CD4-positive, alpha-beta T cell (primary cell): ENCODE measurements at places on chromosomes 5 and 9.

- DNase-seq: no peak
Observed at GRCh38 chr5:35458824-35459207, 158.8 kb upstream of the SPEF2 start.

DNA sequence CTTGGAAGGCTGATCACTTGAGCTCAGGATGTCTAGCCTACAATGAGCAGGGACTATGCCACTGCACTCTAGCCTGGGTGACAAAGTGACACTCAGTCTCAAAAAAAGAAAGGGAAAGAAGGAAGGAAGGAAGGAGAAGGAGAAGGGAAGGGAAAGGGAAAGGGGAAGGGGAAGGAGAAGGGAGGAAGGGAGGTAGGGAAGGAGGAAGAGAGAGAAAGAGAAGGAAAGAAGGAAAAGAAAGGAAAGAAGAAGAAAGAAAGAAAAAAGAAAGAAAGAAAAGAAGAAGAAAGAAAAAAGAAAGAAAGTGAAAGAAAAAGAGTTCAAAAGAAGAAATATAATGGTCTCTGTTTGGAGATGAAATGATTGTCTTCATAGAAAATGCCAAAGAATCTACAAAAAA, 10.8 kb upstream of the CSF1R start:
- no peak for DNase-seq

GRCh38 chr5:10333154-10334006, 20.1 kb upstream of the MARCHF6 start:
- peak; percentile 7 for DNase-seq

- DNase-seq: no peak
Observed at GRCh38 chr5:34916518-34916917, 1.0 kb downstream of the BRIX1 start.

GRCh38 chr9:109491590-109491989, 6.5 kb downstream of the PTPN3 start:
- DNase-seq: no peak

GRCh38 chr9:77589046-77589795, 58.9 kb downstream of the GNA14 start:
- no peak for DNase-seq

GRCh38 chr9:87685441-87685840, 40.5 kb upstream of the CTSL start:
- DNase-seq: no peak

DNA sequence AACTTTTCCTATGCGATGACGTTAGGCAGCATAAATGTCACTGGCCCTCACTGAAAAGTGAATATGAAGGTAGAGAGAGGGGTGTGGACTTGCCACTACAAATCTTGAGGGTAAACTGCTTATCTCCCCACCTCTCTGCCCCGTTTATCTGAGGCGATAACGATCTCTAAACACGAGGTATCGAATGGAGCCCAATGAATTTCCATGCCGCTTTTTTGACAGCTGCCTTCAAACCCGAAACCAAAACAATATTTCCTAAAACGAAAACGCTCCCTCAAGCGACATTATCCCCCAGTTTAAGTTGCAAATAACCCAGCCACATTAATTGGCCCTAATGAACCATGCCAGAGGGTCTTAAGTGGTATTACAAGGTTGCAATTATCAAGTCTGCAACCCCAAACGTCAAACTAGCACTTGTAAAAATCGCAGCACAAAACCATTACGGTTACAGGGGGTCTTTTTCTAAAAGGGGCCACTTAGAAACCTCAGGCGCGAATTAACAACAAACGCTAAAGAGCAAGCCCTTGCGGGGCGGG, 1.4 kb downstream of the NR3C1 start:
- no peak for DNase-seq

GRCh38 chr5:6096101-6096500, 282.2 kb downstream of the MED10 start:
- no peak for DNase-seq

DNA sequence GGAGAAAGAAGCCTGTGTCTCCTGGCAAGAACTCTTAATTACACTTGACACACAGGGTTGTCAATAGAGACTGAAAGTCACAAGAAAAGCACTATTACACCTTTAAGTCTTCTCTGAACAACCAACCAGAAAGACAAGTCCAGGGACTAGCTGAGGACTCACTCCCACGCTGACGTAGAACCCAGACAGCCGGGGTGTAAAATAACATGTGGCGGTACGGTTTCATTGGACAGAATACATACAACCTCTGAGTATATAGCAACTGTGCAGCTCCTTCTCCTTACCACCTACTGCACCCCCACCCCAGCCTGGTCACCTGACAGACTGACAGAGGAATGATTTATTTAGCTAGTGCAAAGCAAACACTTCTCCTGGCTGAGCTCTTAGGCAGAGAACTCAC, 103.4 kb upstream of the RASEF start:
- no peak for DNase-seq

DNA sequence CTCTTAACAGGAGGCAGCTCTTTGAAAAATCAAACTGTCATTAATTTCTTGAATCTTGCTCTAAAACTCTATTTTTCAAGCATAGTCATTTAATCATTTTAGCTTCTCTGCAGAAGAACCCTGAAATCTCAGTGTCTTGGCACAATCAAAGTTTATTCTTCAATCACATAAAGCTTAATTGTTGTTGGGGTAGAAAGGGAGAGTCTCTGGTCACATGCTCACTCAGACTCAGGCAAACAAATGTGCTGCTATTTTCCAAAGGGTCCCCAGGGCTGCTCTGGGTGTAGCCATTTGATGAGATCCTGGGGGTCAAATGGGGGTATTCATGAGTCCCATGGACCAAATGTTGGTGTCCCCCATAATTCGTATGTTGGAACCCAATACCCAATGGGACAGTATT, 114.8 kb downstream of the MSX2 start:
- DNase-seq: no peak

DNA sequence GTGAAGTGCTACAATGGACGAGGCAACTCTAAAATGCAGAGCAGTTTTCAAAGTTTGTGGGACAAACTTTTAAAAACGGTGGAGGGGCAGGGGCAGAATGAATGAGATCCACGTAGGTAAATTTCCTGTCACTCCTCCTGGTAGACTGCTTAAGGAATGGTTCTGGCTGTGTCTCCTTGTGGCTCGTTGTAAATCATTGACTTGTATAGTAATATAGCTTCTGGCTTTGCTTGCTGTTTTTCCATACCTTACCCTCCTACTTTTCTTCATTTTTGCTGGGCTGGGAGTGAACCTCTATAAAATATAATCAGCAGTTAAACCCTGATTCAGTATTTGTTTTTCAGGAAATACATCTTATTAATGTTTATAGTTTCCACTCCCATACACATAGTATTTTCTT, 235.7 kb downstream of the TUSC1 start:
- DNase-seq: no peak

GRCh38 chr5:150672237-150672883, 11.3 kb downstream of the MYOZ3 start:
- no peak for DNase-seq

DNA sequence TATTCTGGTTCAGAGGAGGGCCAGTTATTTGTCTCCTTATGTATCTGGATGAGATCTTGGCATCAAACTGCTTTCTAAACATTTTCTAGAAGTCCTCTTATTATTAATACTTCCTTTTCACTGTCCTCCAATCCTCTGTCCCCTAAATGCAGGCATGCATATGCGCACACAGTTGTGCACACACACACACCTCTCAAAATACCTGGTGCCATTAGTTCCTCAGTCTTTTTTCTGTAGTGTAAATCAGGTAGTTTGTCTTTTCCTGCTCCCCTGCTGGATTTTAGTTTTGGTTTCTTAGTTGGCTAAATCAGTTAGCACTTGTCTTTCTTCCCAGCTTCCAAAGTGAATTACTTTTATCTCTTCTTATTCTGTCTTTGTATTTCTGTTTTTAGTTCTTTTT, 55.8 kb upstream of the LRRC70 start:
- no peak for DNase-seq

- peak; percentile 65 for DNase-seq
Observed at GRCh38 chr9:136996361-136997292, at the start of gene CLIC3. Gene CLIC3 (minus strand): TSS chr9:136996568. CDS start chr9:136996543, 25 bp downstream.

- DNase-seq: no peak
Observed at GRCh38 chr9:27829621-27830020, 256.3 kb upstream of the C9orf72 start.

- DNase-seq: peak; percentile 54
Observed at GRCh38 chr5:141326088-141326854, 4.0 kb upstream of the PCDHGA1 start.

DNA sequence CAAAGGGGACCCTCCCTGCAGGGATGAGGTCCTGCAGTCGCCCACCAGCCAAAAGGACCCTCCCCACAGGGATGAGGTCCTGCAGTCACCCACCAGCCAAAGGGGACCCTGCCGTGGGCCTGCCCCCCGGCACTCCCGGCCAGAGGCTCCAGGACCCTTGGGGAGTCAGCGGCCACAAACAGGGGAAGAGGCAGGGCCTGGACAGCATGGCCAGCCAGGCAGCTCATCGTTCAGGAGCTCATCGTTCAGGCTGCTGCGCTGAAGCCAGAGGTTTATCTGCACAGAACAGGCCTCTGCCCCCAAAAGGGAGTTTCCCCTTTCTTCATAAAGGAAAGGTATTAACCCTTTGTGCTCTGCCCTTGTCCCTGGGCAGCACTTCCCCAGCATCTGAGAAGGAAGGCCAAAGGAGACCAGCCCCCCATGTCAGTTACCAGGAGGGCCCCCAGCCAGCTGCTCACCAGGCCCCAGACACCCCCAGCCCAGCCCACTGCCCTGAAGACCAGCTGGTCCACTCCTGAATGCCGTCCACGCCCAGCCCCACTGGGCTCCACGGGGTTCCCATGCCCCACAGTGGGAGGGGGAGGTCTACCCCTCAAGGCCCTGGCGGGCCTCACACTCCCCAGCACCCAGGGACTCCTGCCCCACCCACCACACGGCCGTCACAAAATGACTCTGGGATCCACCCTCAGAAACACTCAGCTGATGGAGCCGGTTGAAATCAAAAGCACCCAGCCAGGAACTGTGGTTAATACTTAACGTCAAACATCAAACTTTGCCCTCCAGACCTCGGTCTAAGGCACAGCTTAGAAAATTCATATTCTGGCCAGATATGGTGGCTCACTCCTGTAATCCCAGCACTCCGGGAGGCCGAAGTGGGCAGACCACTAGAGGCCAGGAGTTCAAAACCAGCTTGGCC, 6.3 kb downstream of the SLC12A7 start:
- DNase-seq: peak; percentile 33

GRCh38 chr9:38281917-38282316, 110.6 kb upstream of the ALDH1B1 start:
- no peak for DNase-seq

- no peak for DNase-seq
Observed at GRCh38 chr5:72830362-72830761, 13.9 kb downstream of the TNPO1 start.

DNA sequence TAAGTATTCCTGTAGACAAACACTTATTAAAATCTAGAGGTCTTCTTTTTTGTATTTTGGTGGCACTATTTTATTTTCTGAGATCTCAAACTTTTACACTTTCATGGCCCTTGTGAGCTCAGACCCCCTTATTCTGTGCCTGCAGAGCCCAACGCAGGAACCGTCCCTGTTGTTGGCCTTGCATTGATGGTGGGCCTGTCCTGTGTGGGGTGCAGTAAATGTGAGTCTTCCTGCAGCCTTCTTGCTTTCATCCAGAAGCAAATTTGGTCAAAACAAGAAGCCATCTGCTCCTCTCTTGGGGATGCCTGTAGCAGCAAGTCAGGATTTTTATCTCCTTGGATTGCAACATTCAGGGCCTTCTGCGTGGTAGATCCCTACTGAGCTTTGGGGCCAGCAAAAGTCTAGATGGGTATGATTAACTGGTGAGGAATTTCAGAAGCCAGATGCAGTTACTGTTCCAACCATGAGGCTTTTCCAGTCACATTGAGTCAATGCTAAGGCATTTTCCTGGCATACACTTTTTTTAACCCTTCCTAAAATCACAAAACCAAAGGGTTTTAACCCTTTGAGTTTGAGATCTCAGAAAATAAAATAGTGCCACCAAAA, 31.7 kb downstream of the BASP1 start:
- no peak for DNase-seq

DNA sequence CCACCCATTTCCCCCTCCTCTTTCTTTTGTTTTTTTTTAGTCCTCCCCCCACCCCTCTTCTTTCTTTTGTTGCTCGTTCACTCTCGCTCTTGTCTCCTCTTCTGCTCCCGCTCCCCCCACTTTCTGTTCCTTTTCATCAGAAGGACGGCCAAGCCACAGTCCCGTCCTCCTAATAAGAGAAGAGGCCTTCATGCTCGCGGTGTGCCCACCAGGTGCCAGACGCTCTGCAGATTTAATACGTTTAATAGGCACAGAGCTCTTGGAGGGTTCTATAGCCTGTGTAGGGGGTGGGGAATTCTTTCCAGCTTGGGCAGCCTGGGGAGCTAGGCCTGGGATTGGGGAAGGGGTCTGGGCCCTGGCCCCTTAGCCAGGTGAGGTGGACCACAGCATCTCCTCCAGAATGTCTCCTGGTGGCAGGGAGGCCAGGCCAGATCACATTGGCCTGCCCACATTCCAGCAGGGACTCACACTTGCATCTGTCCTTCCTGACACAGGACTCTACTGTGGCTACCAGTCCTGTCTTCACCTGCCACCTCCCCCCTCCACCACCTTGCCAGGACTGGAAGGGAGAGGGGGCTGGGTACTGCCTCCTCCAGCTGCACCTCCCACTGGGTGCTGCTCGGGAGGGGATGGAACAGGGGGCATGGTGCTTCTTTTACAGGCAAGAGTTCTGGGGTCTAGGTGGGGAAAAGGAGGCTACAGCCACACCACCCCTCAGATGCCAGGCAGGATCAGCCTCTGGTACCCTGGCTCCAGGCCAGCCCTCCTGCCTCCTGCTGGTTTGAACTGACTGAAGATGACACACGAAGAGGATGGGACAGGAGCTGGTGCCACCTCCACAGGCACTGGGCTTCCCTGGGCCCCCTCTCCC, 6.1 kb upstream of the BARX1 start:
- no peak for DNase-seq

- DNase-seq: peak; percentile 91
Observed at GRCh38 chr5:100901821-100902341, 1.2 kb downstream of the ST8SIA4 start.

DNA sequence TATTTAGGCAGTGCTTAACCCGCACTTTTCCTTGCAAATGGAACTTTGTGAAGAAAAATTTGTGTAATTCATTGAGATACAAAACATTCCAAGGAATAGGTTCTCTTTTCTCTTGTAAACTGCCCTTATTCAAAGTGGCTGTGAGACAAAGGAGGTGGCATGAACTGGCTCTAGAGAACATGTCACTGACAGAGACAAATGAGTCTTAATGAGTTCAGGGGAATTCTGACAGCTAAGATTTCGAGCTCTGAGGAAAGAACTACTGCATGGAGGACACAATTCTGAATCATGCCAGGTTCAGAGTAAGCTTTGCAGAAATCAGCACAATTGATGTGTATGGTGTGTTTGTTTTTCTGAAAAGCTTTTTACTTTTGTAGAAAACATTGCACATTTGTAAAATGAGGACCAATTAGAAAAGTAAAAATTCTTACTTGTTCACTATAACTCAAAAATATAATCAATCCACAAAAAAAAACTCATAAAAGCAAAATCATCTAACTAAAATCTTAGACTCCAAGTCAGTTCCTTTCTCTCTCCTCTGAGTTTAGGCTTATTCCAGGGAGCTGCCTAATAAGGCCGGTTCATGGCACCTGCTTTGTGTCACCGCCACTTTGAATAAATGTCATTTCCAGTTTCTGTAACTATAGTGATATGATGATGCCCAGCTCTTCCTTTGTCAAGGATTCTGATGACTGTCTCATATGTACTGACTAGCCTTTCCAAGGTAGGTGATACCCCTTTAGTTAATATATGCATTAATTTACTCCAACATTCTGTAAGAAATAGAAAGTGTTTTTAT, 163.2 kb downstream of the HCN1 start:
- DNase-seq: no peak

- peak; percentile 42 for DNase-seq
Observed at GRCh38 chr9:95131023-95131943, 186.2 kb downstream of the FANCC start.
